ENCODE measurements at places on chromosomes 7 and 10. TPM values are rescaled to one million over a fixed set of nuclear protein-coding genes. Genes with fewer than 3 reads are reported as not detected.

Gene PNLIPRP2
- polyA plus RNA-seq: not detected

DNA sequence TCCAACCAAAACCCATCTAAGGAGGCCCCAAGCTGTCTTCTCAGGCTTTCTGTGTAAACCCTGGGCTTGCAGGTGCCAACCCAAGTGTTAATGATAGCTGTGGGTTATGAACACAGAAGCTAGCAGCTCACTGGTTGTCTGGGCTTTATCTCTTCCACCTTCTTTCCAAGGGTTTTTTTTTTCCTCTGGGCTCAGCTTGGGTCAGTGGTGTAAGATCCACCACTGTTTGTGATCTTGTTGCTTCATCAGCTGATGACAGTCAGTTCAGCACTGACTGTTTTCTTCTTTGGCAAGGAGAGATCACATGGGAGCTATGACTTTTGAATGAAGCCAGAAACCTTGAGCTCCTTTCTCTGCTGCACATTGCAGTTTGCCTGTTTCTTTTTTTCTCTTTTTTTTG lies 4.6 kb downstream of the GTPBP4 start:
- no peak for DNase-seq

Gene RNF32
- polyA plus RNA-seq: 1.8 TPM

DNA sequence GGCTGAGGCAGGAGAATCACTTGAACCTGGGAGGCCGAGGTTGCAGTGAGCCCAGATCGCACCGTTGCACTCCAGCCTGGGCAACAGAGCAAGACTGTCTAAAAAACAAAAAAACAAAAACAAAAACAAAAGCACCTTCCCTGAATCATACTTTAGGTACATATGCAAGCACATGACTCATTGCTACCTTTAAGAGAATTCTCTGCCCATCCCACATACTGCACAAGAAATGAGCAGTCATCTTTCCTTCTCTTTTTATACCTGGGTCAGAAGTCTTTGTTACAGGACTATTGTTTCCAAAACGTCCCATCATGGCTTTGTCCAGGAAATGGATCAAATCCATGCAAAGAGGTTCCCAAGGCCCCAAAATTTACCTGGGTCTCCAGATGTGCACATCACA lies 21.5 kb upstream of the AKR1B10 start:
- no peak for DNase-seq

Gene SPDYE5
- polyA plus RNA-seq: 5.5 TPM

DNA sequence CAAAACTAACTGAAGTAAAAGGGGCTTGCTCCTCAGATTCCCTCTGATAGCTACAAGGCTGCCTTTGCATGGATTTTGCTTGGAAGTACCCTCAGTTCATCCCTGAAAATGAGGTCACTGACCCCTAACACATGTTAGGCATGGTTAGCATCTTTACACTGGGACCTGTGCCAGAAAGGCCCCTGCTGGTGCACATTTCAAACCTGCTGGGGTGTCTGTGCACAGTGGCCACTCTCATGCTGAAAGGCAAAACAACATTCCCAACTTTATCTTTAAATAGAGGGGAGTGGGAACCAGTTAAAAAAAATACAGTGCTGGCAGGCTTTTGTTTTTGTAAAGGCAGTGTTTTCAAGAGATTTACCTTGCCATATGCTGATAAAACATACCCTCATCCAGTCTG lies 99.1 kb downstream of the ANK3 start:
- no peak for DNase-seq

Gene SDHAF3
- polyA plus RNA-seq: 25.4 TPM

DNA sequence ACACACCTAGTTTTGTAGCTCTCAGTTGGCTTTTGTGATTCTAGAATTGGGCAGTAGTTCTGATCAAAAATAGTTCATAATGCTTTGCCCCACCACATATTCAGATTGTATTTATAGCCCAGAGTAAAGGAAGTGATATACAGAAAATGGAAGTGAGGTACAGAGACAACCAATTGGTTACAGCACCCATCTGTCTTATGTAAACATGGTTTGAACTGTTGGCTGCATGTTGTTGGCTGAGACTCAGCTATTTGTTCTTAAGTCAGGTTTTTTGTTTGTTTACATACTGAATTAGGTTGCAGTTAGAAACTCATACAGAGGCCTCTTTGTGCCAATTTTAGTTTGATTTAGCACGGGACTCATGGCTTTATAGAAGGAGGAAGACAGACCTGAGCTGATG lies 158.9 kb upstream of the GPR26 start:
- no peak for DNase-seq

DNA sequence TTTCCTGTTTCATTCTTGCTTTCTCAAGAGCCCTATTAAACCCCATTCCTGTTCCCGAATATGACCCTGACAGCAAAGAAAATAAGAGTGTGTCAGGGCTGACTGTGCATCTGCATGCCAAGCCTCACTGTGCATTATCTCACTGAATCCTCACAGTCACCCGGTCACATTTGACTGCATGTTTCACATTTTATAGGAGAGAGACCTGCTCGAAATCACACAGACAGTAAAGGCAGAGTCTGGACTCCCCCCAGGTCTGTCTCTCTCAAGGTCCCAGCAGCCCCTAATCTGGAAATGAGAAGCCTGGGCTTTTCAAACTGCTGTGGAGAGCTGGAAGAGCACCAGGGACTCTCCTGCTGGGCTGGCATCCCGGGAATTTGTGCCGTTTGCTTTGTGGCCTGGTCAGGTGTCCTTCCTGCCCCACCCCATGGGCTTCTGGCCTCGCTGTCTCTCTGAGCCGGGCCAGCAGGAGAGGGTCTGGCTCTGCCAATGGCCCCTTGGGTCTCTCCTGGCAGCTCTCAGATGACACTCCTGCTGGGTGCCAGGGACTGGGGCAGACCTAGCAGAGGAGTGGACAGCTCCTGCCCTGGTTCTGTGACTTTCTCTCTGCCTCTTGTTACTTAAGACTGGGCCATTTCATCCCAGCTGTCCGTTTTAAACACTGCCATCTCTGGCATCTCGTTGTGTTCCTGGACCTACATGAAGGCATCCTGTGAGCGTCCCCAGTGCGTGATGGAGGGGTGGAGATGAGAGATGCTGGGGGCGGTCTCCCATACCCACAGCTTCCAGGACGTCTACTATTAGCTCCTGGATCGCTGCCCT lies 173.6 kb downstream of the ARHGAP12 start:
- no peak for DNase-seq

Gene SPAM1
- not detected for polyA plus RNA-seq

Gene SLC26A5
- 0.14 TPM for polyA plus RNA-seq

DNA sequence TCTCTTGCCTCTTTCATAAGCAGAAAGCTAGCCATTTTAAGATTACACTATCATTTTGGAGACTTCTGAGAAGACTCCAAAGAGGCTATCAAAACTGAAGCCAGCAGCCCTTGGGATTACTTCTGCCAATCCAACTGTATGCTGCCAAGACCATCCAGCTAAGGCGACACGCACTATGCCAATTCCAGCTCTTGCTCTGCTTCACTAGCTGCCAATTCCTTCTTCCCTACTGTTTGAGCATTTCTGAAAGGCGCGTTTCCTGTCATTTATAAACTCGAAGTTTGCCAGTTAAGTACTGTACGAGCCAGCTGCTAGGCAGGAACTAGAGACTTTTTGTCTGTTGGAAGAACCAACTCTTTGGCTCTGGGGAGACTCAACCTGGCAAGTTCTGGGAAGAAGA lies 36.5 kb downstream of the MALSU1 start:
- no peak for DNase-seq

Gene DGKB
- 0.35 TPM for polyA plus RNA-seq

Gene KCP
- polyA plus RNA-seq: 2.2 TPM

Gene SEMA3D
- polyA plus RNA-seq: 12.3 TPM

Gene MRLN
- polyA plus RNA-seq: 172 TPM

DNA sequence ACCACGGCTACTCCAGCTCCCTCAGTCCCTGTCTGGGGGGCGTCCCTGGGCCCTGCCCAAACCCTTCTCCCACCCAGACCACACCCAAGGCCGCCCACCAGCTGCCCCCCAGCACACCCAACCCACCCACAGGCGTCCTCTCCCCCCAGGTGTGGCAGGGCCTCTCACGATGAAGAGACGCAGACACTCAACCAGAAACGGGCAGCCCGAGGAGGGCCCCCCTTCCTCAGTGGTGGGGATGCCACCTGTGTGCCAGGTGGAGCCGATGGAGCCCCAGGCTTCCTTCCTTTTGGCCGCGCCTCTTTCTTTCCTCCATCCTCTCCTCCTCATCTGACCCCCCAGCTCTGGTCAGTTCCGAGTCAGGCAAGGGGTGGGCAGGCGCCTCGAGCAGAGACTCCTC lies 28.7 kb downstream of the ADGRA1 start:
- no peak for DNase-seq

DNA sequence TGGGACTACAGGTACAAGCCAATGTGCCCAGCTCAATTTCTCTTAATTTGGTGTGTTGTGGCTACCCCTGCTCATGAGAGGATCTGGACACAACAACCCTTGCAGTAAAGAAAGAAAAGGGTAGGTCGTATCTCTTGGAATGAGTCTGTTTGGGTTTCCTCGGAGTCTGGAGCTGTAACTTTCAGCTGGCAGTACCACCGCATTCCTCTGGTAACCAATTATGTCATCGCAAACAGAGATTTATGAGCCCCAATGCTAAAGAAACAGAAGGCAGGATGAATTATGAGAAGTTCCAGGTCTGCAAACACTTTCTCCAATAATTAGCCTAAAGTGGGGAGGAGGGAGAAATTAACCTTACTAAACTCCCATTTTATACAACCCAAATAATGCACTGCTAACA lies 186.6 kb upstream of the NRP1 start:
- no peak for DNase-seq

- DNase-seq: no peak
Measured at GRCh38 chr10:109664554-109664953, 258.8 kb downstream of the XPNPEP1 start.
